ENCODE measurements at places on chromosomes 3 and 15. TPM values are rescaled to one million over a fixed set of nuclear protein-coding genes. Genes with fewer than 3 reads are reported as not detected.

Gene CLRN1
- not detected for total RNA-seq

Gene SSUH2
- 1.4 TPM for total RNA-seq

Gene GPR171
- not detected for total RNA-seq

Gene ADGRG7
- 2.8 TPM for total RNA-seq

Gene SAMD7
- total RNA-seq, result not detected

Gene ZDHHC23
- 8.1 TPM for total RNA-seq

Gene DLEC1
- total RNA-seq, result 3.2 TPM

DNA sequence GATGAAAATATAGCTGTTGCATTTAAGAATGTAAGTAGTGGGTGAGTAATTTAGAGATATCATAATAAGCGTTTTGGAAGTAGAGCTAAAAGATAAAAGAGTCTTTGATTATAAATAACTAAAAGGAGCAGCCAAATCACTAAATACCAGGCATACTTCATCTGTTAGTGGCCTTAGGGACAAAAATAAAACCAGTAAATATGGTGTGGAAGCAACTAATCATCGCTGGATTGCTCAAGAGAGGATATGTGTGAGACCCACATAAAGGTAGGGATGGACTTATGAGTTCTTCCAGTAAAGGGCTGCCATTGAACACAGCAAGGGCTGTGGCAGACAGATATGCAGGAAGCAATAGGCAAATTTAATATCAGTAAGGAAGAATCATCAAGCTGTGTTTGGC lies 356.2 kb downstream of the CNTN4 start:
- DNase-seq, result no peak

DNA sequence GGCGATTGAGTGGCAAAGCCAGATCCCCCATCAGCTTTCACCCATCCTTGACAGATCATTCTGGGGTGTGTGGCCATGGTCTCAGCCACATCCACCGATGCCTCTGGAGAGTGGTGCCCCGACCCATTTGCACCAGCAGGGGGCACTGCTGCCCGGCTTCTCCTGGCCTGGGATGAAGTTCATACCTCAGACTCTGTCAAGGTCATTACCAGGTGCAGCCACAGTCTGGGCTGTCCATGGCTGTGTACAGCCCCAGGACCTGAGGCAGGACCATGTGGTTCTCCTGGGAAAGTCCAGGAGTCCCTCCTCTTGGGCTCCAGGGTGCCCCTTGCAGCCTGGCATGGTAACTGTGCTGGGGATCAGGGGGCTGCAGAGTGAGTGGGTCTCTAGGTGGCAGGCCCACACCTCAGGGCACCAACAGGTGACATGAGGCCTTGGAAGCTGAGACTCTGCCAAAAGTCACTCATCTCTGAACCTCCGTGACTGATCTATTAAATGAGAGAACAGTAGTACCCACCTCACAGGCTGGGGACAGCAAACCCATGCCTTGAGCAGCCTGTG lies 67.2 kb downstream of the CACNA2D2 start:
- DNase-seq, result peak; percentile 86

DNA sequence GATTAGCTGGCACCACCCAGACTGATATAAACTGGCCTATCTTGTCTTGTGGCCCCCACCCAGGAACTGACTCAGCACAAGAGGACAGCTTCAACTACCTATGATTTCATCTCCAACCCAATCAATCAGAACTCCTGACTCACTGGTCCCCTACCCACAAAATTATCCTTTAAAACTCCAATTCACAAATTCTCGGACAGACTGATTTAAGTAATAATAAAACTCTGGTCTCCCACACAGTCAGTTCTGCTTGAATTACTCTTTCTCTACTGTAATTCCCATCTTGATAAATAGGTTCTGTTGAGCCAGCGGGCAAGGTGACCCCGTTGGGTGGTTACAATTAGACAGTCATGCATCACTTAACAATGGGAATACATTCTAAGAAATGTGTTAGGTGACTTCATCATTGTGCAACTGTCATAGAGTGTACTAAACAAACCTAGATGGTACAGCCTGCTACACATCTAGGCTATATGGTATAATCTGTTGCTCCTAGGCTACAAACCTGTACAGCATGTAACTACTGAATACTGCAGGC lies 48.1 kb upstream of the MAP4 start:
- no peak for DNase-seq

GRCh38 chr3:146072061-146072460 lies 88.9 kb downstream of the PLOD2 start:
- no peak for DNase-seq

- no peak for DNase-seq
Measured at GRCh38 chr3:62375655-62376453, 2.5 kb upstream of the FEZF2 start.

- no peak for DNase-seq
Measured at GRCh38 chr3:177141899-177142646, 55.2 kb downstream of the TBL1XR1 start.

DNA sequence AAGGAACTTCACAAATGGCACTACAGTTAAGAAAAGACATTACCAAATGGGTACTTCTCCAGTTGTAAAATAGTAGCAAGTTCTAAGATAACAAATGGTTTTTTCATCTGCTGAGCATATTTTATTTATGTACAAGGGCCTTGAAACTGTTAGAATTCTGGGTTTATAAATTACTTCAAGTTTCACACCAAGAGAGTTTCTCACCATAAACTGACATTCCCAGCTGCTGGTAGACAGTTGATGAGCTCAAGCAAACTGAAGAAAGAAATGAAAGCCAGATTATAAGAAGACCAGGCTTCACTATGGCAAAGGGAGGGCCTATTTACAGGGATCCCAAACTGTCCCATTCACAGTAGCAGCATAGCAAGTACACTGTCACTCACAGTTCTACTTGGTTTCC lies 99.8 kb downstream of the DHX30 start:
- DNase-seq, result no peak

DNA sequence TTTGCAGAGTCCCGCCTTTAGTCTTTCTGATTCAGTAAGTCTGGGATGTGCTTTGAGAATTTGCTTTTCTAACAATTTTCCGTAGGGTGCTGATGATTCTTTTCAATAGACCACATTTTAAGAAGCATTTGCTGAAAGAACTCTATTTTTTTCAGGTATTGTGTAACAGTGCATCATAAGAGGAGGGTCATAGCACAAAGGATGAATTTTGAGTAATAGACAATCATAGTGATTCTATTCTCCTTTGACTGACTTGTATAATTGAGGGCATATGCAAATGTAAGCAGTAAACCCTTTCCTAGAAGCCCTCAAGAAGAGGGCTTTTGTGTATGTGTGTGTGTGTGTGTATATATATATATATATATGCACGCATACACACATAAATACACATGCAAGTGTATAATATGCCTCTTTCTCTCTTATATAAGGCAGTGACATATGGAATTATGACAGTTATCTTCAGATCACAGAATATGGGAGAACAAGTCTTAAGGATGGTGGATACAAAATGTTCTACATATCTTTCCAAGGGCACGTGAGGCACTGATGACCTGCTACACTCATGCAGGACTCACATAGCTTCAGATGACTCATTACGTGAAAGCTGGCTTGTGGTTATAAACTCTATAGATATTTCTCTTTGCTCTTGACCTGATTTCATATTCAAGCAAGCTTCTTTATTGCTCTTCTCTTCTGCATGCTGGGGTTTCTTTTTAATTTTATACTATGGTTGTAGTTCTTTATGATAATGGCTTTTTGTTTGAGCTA lies 6.5 kb upstream of the PLSCR1 start:
- no peak for DNase-seq

DNA sequence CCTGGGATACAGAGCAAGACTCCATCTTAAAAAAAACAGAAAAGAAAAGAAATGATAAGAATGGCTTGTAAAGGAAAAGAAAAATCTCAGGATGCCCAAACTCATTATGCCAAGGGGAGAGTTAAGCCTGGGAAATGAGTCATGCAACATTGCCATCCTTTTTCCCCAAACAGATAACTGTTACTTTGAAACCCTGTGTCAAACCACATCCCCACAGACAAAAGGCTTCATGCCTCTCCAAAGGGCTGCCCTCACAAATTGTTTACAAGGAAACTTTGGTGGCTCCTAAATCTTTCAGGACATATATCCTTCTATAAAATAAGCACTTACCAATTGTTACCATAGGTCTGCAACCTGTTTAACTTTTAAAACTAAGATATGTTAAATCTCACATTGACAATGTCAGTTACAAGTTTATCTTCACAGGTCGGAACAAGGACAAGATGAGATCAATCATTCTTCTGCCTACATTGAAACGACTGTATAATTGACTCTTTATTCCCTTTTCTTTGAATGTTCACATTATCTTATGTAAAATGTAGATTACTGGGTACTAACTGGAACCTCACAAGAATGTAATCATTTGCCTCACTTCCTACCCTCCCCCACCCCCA lies 18.6 kb upstream of the SENP7 start:
- no peak for DNase-seq

DNA sequence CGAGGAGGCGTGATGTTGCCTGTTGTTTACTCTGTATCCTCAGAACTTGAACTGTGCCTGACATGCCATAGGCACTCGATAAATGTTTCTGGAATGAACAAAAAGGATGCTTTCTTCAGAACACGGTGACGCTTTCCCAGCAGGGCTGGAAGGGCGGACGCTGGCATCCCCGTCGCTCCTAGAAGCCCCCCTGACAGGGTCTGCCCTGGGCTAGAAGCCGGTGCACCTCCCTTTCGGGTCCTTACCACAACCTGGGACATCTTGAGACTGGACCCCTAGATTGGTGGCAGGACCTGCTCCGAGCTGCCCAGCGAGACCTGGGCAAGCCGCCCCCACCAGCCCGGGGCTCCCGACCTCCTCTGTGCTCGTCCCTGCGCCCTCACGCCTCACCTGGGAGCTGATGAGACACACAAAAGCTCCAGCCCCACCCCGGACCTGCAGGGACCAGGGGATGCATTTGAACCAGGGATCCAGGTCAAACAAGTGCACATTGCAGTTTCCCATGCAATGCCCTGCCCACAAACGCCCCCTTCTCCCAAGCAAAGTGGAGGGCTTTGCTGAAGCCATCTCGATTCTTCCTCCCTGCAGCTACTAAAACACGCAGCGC lies 131.2 kb upstream of the MEF2A start:
- DNase-seq, result peak; percentile 56

- DNase-seq, result no peak
Measured at GRCh38 chr15:23913635-23914034, 226.5 kb upstream of the NDN start.

DNA sequence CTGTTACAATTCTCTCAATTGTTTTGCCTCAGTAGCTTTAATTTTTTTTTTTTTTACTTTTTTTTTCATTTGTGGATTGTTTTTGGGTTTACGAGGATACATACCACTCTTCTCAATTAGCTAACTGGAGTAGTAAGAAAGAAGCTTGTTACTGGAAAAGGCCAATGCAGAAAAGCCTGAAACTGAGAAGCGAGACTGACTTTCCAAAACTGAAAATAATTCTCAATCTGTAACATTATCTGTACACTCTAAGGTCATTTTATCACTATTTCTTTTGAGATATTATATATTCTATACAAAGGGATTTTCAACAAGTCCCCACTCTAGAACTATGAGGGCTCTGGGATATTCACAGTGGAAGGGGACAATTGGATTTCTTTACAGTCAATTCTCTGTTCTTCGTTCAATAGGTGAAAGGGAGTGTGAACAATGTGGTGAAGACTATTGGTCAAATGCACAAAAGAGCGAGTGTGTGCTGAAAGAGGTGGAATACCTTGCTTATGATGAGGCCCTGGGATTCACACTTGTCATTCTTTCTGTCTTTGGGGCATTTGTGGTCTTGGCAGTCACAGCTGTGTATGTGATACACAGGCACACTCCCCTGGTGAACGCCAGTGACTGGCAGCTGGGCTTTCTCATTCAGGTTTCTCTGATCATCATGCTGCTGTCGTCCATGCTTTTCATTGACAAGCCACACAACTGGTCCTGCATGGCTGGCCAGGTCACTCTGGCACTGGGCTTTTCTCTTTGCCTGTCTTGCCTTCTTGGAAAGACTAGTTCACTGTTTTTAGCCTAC lies 83.9 kb upstream of the KCNAB1 start:
- DNase-seq, result no peak

DNA sequence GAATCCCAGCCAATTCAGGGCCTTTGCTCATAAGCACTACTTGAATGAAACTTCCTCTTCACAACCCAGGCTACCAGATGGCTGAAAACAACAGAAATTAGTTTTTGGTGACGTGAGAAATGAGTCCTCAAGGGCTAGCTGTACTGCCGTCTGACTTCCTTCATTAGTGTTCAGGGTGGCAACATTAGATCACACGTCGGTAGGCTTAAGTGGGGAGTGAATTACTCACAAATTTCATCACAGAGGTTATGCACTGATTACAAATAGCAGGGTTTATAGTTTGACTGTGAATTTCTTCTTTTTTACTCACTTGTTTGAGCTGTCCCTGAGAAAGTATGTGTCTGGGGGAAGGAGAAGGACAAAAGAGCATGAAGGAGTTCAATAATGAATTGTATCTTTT lies 397.2 kb downstream of the GAP43 start:
- DNase-seq, result no peak

DNA sequence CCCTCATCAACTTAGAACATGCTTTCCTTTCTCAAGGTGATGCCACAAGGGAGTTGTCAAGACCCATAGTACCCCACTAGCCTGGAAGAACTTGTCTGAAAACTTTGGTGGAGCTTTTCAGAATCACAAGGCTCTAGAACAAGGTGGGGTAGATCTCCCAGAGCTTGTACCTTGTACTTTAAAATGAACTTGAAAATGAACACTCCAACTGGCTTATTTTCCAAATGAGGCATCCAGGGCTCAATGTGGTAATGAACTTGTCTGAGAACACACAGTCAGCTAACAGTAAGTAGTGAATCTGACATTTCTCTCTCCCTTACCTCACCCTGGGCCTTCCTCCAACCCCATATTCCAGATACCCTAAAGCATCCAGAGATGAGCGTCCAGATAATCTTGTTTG lies 81.8 kb upstream of the THBS1 start:
- no peak for DNase-seq

GRCh38 chr3:150275941-150276340 lies 132.2 kb upstream of the TSC22D2 start:
- no peak for DNase-seq

DNA sequence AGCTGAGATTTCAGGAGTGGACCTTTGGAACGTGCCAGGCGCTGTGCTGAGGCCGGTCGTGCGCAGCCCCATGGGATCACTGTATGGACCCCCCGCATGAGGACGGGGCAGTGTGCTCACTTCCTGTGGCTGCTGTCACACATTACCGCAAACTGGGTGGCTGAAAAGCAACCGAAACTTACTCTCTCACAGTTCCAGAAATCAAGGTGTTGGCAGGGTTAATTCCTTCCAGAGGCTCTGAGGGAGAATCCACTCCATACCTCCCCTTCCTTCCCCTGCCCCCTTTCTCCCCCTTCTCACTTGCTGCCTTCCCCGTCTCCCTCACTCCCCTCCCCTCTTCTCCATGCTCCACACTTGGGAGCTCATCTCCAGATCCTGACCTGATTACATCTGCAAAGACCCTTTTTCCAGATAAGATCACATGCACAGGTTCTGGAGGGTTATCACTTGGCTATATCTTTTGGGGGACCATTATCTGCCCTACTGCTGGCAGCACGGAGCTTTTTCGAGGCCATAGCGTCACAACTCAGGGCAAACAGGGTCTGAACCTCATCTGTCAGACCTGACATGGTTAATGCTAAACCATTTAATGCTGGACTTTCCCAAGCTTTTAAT lies 41.2 kb downstream of the KLF13 start:
- no peak for DNase-seq

- no peak for DNase-seq
Measured at GRCh38 chr3:89925976-89926375, 818.6 kb downstream of the EPHA3 start.

All from type B pancreatic cell (in vitro differentiated cells).